Aorta (tissue), 5 donors: ENCODE measurements at places on chromosomes 16 and 17. TPM values are rescaled to one million over a fixed set of nuclear protein-coding genes. Genes with fewer than 3 reads are reported as not detected.

The RNF166 gene
- total RNA-seq: 39.4 TPM

DNA sequence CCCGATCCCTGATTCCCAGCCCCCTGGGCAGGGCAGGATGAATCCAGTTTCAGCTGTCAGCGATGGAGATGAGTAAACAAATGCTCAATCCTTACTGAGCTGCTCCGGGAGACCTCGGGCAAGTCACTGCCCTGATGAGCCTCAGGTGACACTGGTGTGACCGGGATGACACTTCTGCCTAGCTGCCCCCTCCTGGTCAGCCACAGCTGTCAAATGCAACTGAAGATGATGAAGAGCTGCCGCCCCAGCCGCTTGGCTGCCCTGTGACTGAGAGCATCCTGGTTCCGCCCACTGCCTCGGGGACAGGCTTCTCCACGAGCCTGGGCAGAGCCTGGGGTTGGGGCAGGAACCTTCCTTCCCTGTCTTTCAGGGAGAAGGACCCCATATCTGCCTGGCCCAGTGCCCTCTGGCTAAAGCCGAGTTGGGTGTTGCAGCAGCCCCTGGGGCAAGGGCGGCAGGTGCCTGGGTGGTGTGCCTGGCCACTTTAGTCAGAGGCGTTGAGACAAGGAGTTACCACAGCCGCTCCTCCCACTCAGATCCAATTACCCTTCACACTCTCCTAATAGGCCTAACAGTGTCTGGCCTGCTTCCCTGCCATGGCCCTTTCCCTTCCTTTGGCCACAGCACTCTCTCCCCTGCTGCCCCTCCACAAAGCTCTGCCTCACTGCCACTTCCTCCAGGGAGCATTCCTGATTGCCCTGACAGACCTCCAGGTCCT lies 5.5 kb downstream of the CCL17 start:
- no peak for DNase-seq

- no peak for DNase-seq
These were observed 580.8 kb upstream of the EEF2KMT start for GRCh38 chr16:5678371-5678770.

DNA sequence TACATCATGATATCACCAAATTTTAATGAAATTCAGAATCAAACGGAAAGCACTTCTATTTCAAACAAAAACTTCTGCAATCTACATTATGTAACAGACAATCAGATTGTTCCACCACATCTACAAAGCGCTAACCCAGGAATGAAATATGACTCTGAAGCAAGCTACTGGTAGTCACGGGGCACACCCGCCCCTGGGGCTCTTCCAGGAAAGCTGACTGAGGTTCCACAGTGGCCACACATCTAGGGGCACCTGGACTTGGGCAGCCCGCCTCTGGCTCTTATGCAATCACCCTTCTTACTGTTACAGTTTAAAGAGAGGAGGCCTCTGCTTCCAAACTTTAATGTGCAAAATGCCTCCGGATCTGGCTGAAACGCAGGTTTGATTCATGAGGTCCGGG lies 27.5 kb downstream of the ZCCHC14 start:
- DNase-seq: peak; percentile 89

DNA sequence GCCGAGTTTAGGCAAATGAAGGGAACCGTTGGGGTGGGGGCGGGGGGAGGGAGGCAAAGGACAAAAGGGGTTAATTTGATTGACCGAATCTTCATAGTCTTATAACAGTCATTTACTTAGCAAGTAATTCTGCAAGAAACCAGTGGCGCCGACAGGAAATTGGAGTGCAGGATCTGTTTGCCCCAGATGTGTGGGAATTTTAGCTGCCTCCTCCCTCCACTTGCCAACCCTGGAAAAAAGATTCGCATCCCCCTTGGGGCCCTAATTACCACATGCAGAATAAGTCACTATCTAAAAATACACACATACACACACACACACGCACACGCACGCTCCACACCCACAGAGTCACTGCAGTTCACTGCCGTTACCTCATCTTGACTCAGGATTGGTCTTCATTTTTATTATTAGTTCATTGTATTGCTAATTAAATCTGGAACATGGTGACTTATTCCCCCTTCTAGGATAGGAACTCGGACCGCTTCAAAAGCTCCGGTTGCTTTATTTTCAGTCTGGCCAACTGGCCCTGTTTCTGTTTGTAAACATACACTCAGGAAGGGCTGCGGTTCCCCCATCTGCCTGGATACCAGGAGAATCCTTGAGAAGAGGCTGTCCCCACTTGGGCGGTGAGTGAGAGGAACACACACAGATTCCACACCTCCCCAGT lies 241.6 kb upstream of the SALL1 start:
- no peak for DNase-seq

DNA sequence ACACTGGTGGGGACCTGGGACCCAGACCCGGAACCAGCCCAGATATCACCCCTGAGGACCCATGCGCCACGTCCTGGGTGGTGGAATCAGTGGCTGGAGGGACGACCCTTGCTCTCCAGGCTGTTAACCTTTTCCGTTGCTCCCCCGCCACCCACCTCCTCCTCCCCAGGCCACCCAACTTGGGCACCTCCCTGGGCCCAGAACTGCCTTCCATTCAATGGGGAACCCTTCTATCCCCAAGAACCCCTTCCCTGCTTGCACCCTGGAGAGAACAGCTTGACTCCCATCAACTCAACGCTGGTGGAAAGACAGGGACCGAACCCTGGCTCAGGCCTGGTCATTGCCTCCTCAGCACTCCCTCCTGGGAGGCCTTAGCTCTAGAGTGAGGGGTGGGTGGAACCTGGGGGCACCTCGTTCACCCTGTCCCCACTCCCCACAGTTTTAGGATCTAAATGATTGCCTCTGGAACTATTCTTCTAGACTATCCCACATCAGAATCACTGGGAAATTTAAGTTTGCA lies 5.7 kb upstream of the IL32 start:
- no peak for DNase-seq

DNA sequence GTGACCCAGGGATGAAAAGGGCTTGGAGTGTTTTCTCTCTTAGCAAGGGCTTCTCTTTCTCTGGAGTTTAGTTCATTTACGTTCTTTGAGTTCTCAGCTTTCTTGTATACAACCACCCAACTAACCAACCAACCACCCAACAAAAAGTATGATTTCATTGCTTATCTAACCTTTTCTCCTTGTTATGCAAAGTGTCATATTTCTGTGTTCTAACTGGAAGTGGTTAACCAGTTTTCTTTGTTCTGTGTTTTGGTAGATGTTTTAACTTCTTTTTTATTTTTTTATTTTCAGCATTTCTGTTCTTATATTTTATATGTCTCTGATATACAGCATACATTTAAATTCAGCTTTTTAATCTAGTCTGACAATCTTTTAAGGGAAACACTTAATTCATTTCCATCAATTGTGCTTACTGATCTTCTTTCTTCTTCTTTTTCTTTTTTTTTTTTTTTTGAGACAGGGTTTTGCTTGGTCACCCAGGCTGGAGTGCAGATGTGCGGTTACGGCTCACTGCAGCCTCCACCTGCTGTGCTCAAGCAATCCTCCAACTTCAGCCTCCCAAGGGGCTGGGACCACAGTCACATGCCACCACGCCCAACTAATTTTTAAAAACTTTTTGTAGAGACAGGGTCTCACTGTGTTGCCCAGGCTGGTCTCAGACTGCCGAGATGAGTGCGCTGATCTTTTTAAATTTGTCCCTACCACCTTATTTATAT lies 29.6 kb downstream of the NLK start:
- no peak for DNase-seq

DNA sequence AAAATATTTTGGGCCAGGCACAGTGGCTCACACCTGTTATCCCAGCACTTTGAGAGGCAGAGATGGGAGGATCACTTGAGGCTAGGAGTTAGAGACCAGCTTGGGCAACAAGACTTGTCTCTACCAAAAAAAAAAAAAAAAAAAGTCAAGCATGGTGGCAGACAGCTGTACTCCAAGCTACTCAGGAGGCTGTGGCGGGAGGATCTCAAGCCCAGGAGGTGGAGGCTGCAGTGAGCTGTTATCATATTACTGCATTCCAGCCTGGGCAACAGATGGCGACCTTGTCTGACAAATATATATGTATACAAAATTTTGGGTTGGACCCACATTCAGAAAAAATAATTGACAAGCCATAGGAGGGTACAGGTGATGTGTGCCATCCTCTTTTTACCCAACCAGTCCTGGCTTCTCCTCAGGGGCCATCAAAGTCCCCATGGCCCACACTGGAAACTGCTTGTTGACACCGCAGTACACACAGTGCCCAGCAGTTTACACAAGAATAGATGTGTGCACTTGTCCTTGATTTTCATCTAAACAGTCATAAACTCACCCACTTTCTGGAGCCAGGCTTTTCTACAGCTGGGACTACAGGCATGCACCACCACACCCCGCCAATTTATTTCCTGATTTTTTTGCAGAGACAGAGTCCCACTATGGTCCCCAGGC lies 1.7 kb downstream of the CES2 start:
- DNase-seq: no peak

GRCh38 chr16:17237350-17237944 lies 233.3 kb downstream of the XYLT1 start:
- no peak for DNase-seq

DNA sequence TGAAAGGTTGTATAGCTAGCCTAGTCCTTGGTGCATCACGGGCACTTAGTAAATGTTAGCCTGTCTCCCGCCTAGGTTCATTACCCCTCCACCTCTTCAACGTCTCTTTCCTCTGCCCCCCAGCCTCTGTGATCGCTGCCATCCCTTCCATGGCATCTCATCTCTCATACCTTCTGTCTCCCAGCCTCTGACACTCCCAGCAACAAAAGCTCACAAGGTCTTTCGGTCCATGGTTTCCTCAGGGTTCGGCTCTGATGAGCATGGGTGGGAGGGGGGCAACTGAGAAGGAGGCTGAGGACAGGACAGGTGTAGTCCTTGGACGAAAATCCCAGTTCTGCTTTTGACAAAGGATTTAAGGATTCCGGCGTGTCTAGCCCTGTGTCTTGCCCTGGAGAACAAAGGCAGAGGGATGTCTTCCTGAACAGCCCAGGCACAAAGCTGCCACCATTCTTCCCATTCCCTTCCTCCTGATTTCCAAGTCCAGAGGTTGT lies 16.7 kb downstream of the CCR7 start:
- peak; percentile 22 for DNase-seq

GRCh38 chr16:30967795-30968194 lies 10.2 kb downstream of the SETD1A start:
- DNase-seq: no peak
